ENCODE measurements at places on chromosomes 7 and 10.

- peaks cover 29% of the 10 kb centered on the region for H3K4me1 ChIP-seq
- H3K27ac ChIP-seq: peak overlapping the region; percentile 98
- DNase-seq: no peak
- H3K27me3 ChIP-seq: peaks cover 3% of the 10 kb centered on the region
- H3K4me3 ChIP-seq: peak overlapping the region; percentile 98
- H3K36me3 ChIP-seq: peaks cover 17% of the 10 kb centered on the region
Measured at GRCh38 chr10:87860816-87861403, 2.4 kb downstream of the KLLN start.

DNA sequence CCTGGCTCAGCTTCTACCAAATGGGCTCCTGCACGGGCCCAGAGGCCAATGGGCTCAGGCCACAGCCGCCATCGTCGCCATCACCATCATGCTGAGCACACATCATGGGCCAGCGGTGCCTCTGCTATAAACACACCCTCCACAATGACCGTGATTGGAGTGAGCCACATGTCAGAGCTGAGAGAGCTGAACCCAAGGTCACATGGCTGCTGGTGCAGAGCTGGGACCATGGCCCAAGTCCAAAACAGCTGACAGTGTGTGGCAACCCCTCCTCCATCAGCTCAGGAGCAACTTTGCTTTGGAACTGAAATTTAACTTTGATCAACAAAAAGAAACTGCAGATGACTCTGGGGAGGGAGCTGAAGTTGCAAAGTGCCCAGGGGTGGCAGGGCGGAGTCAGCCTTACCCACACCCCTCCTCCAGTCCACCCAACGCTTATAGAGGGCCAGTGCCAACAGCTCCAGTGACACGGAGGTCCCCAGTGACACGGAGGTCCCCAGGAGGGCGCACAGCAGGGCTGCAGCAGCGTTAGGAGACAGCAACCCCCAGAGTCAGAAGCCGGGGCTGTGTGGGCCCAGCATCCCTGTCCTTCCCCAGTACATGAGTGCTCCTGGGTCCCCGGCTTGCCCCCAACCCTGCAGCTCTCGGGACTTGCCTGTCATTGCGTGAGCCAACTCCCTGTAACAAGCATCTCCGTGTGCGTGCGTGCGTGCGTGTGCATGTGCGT lies 249.6 kb downstream of the ELFN1 start:
- no peaks in the 10 kb centered on the region for H3K36me3 ChIP-seq
- H3K4me1 ChIP-seq: peaks cover 32% of the 10 kb centered on the region
- H3K27ac ChIP-seq: no peak overlapping the region

DNA sequence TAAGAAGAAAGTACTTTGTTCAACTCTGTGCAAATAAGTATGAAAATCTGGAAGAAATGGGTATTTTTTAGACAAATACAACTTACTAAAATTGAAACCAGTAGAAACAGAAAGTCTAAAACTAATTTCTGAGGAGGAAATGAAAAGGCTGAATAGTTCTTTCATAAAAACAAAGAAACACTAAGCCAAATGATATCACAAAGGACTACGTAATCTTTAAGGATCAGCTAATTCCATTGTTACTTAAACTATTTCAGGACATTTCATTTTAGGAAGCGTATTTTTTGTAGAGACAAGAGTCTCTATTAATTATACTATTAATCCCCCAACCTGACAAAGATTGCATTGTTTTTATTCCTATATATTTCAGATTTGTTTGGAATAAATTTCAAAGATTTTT lies 11.2 kb upstream of the CCSER2 start:
- no peak overlapping the region for H3K27ac ChIP-seq
- no peaks in the 10 kb centered on the region for H3K36me3 ChIP-seq

- H3K27ac ChIP-seq: peak overlapping the region; percentile 29
- H3K4me3 ChIP-seq: peak overlapping the region; percentile 63
- H3K4me1 ChIP-seq: peaks cover 35% of the 10 kb centered on the region
- peak; percentile 80 for DNase-seq
- H3K27me3 ChIP-seq: no peaks in the 10 kb centered on the region
Measured at GRCh38 chr7:115087437-115087836, 165.5 kb downstream of the MDFIC start.

DNA sequence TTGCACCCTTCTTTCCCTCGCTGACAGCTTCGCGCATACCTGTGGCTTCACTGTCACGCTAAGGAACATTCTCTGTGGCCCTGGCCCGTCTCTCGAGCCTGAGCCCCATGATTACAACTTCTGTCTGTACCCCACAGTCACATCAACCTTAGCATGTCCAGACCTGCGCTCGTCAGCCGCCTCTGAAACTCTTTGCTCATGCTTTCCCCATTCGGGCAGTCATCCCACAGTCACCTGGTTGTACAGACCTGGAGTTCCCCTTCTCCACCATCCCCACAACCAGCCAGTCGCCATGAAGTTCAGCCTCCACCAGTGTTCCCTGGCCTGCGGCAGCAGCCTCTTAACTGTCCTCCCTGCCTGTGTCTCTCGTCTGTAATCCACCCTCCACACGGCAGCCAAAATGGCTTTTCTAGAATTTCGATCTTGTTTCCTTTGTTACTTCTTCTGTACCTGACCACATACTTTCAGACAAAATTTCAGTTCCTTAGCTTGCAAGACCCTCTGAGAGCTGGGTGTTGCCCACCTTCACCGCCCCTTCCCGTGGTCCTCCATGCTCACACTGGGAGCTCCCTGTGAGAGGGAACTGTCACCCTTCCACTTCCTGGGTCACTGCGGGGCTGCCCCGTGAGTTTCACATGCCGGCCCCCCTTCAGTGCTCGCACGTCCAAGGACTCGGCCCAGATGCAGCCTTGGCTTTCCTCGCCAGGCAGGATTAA lies 229.2 kb downstream of the CELF2 start:
- no peaks in the 10 kb centered on the region for H3K27me3 ChIP-seq
- no peak overlapping the region for H3K4me3 ChIP-seq
- no peak overlapping the region for H3K27ac ChIP-seq
- peaks cover 20% of the 10 kb centered on the region for H3K4me1 ChIP-seq

GRCh38 chr7:88396295-88396947 lies 89.7 kb upstream of the STEAP4 start:
- no peak overlapping the region for H3K27ac ChIP-seq
- no peak for DNase-seq
- no peaks in the 10 kb centered on the region for H3K4me1 ChIP-seq
- no peak overlapping the region for H3K4me3 ChIP-seq

DNA sequence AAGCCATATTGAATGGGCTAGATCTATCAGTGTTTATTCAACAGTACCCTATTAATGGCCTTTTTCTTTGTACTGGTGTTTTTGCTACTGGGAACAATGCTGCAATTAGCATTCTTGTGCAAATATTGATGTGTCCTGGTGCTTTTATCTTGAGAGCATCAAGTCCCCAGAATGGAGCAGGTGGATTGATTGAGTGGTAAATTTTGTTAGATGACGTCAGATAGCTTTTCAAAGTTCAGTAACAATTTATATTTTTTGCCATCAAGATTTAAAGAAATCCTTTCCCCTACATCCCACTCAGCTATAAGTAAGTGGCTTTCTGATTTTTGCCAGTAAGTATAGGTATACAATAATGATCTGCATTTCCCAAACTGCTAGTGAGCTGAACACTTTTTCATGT lies 63.4 kb upstream of the SYPL1 start:
- no peak overlapping the region for H3K27ac ChIP-seq
- no peaks in the 10 kb centered on the region for H3K36me3 ChIP-seq
- peaks cover 19% of the 10 kb centered on the region for H3K27me3 ChIP-seq
- DNase-seq: no peak
- H3K4me3 ChIP-seq: no peak overlapping the region

GRCh38 chr7:50739744-50740435 lies 42.8 kb downstream of the GRB10 start:
- H3K27ac ChIP-seq: peak overlapping the region; percentile 26
- peaks cover 4% of the 10 kb centered on the region for H3K36me3 ChIP-seq
- DNase-seq: no peak
- no peak overlapping the region for H3K4me3 ChIP-seq
- H3K4me1 ChIP-seq: peaks cover 15% of the 10 kb centered on the region
- H3K27me3 ChIP-seq: no peaks in the 10 kb centered on the region

GRCh38 chr10:4081685-4082111 lies 296.7 kb upstream of the KLF6 start:
- H3K27me3 ChIP-seq: peaks cover 2% of the 10 kb centered on the region
- DNase-seq: peak; percentile 30
- H3K36me3 ChIP-seq: no peaks in the 10 kb centered on the region
- no peak overlapping the region for H3K4me3 ChIP-seq

DNA sequence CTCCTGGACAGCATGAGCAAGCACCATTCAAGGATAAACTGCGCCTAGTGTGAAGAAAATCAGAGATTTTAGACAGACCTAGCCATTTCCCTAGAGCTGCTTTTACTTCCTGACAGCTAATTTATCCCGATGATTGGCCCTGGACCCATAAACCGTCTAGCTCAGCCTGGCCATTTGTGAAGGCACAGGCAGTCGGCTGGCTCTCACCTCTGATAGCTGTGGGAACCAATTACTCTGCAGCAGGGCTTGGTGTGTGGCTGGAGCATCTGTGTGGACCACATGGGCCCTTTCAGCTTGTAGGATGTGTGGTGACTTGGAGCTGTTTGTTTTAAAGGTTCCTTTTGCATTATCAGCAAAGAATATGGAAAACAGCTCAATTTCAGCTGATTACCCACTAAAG lies 111.1 kb upstream of the NPY start:
- no peaks in the 10 kb centered on the region for H3K27me3 ChIP-seq
- H3K4me1 ChIP-seq: no peaks in the 10 kb centered on the region
- no peak overlapping the region for H3K27ac ChIP-seq
- no peak overlapping the region for H3K4me3 ChIP-seq

Data from HFFc6 (cell line).